Activated CD4-positive, alpha-beta T cell treated with anti-CD3 and anti-CD28 coated beads for 24 hours (primary cell): ENCODE measurements at places on chromosomes 12 and 14.

GRCh38 chr12:111753144-111753881, 13.4 kb upstream of the ALDH2 start:
- no peak for DNase-seq

- peak; percentile 28 for DNase-seq
These were observed 43.4 kb downstream of the ELK3 start for GRCh38 chr12:96237465-96238077.

DNA sequence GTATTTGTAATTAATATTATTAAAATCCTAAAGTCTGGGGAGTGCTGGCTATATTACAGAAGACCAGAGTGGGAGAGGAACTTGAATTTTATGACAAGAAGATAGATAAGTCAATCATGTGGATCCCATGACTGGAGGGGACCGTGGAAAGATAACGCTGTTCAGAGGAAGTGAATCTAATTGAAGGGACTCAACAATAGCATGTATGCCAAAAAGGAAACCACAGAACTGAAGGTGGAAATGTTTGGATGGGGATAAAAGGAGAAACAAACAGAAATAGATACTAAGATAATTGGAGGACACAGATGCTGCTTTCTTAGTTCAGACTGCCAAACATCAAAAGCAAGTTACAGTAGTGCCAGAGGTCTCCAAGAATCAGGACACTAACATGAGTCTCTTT, 21.1 kb downstream of the OR6J1 start:
- DNase-seq: no peak

DNA sequence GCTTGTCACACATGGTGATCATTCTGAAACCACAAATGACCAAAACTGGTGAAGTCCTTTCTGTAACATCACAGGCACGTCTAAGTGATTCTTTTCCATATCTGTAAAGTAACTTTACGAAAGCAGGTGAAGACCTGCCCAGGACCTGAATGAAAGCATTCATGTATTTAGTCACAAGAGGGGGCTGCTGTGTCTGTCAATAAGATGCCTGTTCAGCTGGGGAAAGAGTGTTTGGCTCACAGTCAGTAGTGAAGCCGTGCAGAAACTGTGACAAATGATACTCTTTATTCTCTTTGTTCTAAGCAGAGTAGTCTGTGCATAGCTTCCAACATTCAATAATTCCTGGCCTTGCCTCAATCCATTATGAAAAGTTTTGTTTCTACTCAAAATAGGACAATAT, 373.5 kb upstream of the OR4E1 start:
- no peak for DNase-seq

DNA sequence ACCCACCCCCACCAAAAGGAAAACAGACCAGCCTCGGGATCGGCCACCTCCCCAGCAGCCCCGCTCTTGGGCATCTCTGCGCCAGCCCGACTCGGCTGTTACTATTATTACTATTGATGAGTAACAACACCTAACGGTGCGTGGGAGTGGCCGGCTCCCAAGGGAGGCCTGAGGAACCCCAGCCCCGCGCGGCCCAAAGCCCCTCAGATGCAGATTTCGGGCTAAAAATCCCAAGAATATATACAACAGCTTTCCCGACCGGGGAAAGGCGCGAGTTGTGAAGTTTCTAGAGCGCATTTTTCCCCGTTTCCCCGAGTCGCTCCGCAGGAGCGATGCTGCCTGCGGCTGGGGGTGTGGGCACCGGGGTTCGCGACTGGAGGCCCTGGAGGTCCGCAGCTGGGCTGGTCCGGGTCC, 565 bp downstream of the NT5DC3 start:
- DNase-seq: peak; percentile 6
